Left cardiac atrium (tissue), 4 donors: ENCODE measurements at places on chromosomes 2 and 18. TPM values are rescaled to one million over a fixed set of nuclear protein-coding genes. Genes with fewer than 3 reads are reported as not detected.

Gene SLC9A4
- not detected for total RNA-seq

Gene ABCG5
- total RNA-seq = not detected

Gene DLGAP1
- total RNA-seq = 0.47 TPM

Gene TFCP2L1
- 0.82 TPM for total RNA-seq

Gene PJVK
- total RNA-seq = 1.2 TPM

Gene CCL20
- not detected for total RNA-seq

Gene PAIP2B
- 20.5 TPM for total RNA-seq

Gene UBR3
- total RNA-seq = 76.4 TPM

GRCh38 chr2:96727431-96727830 lies 12.4 kb downstream of the LMAN2L start:
- DNase-seq = no peak

DNA sequence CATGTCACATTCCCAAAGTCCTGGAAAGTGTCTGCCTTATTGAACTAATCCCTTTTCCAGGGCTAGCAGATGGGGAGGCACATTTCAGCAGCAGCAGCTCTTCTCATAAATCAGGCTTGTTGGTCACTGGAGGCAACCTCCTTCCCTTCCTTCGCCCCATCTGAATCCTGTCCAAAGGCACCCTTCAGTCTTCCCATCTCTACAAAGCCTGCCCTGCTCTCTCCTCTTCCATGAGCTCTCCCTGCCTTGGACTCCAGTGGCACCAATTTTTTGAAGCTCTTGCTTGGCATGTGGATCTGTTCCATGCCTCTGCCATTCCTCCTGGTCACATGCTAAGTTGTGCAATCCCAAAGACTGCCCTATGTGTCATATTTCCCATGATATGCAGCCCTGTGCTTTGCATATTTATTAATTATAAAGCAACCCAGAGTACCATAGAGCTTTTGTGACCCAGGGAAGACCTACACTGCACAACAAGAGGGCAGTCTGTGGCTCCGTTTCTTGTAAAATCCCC lies 70.3 kb downstream of the ANTXR1 start:
- DNase-seq = no peak

GRCh38 chr2:55049821-55050099 lies 491 bp downstream of the RTN4 start:
- DNase-seq = no peak

- no peak for DNase-seq
Measured at GRCh38 chr2:182081602-182082260, 96.1 kb downstream of the PPP1R1C start.

GRCh38 chr2:100002059-100002458 lies 140.3 kb downstream of the AFF3 start:
- no peak for DNase-seq

DNA sequence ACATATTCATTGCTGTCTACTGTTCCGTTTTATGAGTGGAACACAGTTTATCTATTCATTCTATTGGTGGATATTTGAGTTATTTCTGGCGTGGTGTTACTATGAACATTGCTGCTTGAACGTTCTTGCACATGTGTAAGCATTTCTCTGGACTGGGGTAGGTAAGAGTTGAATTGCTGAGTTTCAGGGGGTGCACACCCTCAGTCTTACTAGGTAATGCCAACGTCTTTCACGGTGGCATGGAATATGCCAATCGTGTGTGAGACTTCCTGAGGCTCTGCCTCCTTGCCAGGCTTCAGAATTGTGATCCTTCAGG lies 56.4 kb upstream of the TXNDC2 start:
- DNase-seq = no peak

- peak; percentile 37 for DNase-seq
Measured at GRCh38 chr2:212537726-212538304, 787 bp downstream of the ERBB4 start.
